ENCODE measurements at places on chromosomes 5 and 9.

- DNase-seq, result no peak
Observed at GRCh38 chr9:35728041-35728971, 3.7 kb downstream of the TLN1 start.

GRCh38 chr5:125006011-125006685 lies 259.7 kb upstream of the ZNF608 start:
- no peak for DNase-seq

DNA sequence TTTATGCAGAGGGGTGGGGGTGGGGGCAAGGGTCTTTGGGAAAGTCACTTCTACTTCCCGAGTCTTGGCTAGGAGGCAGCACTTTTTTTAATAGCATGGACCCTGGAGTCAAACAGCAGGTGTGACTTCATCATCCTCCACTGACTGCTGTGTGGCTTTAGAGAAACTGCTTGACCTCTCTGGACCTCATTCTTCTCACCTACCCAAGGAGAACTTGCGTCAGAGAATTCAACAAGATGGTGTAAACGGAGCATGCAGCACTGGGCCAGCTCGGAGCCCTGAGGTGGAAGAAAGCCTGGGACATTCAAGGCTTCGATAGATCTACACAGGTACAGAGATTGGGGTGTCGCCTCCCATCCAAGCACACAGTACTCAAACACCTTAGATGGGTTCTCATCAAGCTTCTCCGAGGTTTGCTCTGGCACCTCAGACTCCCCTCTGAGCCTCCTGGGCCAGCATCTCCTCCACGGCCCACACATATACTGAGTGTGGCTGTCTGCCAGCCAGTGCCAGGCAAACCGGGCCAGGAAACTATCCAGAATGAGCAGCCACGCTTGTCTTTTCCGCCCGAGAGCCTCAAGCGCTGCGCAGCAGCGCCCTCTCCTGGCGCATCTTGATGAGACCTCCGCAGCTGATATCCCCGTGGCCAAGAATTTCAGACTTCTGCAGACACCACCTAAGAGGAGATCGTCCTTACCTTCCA lies 4.6 kb upstream of the SLC25A48 start:
- peak; percentile 17 for DNase-seq

DNA sequence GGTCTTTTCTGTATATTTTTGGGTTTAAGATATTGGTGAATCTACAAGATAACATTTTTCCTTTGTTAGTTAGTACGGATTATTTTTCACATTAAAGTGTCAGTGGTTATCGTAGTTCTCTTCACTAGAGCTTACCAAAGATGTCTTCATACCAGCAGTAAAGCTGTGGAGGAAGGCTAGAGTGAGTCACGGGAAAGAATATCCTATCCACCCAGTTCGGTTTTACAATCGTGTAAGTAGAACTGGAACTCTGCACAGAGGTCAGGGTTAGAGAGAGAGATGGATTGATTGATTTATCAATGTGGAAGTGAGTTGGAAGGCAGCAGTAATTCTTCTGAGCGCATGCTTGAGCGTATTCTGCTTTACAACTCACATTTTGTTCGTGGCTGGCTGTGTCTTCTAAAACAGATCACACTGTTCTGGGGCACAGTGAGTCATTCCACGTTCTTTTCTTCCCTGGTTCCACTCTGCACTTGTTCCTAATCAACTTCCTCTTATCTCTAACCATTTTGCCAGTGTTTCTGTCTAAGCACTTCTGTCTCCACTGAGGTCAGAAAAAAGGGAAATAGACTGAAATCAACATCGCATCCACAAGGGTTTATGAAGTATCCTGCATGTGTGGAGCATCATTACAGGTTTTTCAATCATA lies 86.5 kb upstream of the ARRDC3 start:
- DNase-seq, result no peak

DNA sequence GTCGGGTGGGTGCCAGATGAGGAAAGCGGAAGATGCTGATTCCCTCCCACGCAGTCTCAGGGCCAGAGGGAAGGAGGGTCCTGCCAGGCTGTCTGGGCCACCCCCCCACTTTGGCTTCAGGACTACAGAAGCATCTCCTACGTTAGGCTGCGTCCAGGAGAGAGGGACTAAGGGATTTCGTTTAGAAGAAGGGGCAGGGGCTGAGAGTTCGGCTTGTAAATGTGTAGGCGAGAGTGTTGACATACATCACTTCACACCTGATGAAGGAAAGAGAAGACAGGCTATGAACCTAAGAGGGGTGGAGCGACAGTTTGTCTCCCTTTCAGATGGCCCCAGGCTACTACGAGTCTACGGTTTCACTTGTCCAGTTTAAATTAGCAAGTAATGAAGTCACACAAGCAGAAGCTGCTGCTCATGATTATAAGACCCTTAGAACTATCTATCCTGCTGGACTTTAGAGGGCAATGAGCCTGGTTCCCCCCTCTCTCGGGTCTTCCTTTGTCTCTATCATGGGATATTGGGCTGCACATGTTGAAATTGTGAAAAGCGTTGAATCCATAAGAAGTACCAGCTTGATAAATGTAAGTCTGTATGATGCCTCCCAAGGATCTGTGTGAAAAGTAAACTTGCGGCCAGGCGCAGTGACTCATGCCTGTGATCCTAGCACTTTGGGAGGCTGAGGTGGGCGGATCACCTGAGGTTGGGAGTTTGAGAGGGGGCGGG lies 193.0 kb downstream of the AOPEP start:
- no peak for DNase-seq

- DNase-seq, result no peak
Observed at GRCh38 chr5:82570-82969, 9.4 kb upstream of the PLEKHG4B start.

GRCh38 chr5:133881576-133882388 lies 86.6 kb downstream of the C5orf15 start:
- DNase-seq, result no peak

GRCh38 chr5:775961-776861 lies 8.3 kb downstream of the ZDHHC11B start:
- DNase-seq, result no peak

GRCh38 chr5:157511651-157512644 lies 51.9 kb downstream of the NIPAL4 start:
- DNase-seq, result no peak

- no peak for DNase-seq
Observed at GRCh38 chr5:133453831-133454230, 158.5 kb downstream of the FSTL4 start.

GRCh38 chr5:124514956-124515355 lies 231.5 kb downstream of the ZNF608 start:
- DNase-seq, result no peak

GRCh38 chr5:119949426-119949999 lies 320.2 kb downstream of the FAM170A start:
- no peak for DNase-seq

- no peak for DNase-seq
Observed at GRCh38 chr9:97975376-97975775, 7.8 kb upstream of the ANP32B start.

GRCh38 chr9:130480673-130481072 lies 35.9 kb downstream of the ASS1 start:
- no peak for DNase-seq

DNA sequence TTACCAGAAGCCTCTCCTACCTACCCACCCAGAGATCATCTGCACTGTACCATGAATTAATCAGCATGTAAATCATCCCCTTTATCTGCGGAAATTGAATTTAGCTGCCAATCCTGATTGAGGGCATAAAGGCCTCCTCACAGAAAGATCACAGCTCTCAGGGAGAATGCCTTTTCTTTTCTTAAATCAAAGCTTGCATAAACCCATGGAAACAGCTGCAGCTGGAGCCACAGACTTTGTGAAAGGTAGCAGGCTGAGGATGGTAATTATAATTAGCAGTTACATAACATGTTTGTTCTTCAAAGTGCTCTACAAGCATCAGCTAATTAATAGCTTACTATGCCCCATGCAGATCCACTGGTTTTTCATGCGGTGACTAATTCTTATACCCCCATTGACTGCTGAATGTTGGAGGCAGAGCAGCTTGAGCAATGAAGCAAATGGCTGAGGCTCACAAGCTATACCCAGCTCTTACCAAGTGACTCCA lies 54.6 kb downstream of the SUSD1 start:
- no peak for DNase-seq

GRCh38 chr9:70367305-70367930 lies 47.0 kb downstream of the KLF9 start:
- no peak for DNase-seq

GRCh38 chr5:80784451-80784850 lies 129.7 kb upstream of the DHFR start:
- DNase-seq, result no peak

DNA sequence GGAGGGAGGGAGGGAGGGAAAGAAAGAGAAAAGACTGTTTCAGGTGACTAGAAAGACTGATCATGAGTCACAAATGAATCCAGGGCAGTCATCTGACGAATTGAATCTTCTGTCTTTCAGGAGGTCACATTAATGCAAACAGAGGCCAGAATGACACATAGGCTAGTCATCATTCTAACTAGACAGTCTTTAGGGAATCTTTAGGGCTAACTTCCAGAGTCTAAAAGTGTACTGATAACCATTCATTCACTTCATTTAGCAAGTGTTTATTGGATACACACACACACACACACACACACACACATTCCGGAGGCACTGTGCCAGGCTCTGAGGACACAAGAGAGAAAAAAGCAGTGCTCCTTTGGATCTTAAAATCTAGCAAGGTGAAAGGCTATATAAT lies 156.7 kb downstream of the EBF1 start:
- DNase-seq, result no peak

- no peak for DNase-seq
Observed at GRCh38 chr5:37882636-37883035, 42.8 kb upstream of the GDNF start.

GRCh38 chr9:26426551-26427131 lies 466.0 kb downstream of the CAAP1 start:
- no peak for DNase-seq

- DNase-seq, result no peak
Observed at GRCh38 chr9:113446323-113446740, 17.2 kb upstream of the RGS3 start.

DNA sequence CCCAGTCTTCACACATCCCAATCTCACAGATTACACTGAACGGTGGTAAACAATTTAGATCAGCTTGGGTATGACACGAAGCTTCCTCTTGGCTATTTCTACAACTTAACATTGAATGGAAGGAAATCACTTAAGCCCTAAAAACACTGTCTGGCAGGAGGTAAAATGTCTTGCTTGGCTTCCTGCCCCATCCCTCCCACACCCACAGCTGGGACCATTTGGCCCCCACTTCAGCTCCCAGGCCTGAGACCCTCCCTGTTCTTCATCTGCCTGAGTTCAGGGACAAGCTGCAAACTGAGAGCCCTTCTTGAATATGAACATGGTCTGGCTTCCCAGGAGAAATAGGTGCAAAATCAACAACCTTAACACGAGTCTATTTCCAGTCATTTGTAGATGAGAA lies 3.4 kb upstream of the COL15A1 start:
- no peak for DNase-seq
